A549 treated with dexamethasone at 1 μM for 4 hours (cell line): ENCODE measurements at places on chromosomes 16 and 17. TPM values are rescaled to one million over a fixed set of nuclear protein-coding genes. Genes with fewer than 3 reads are reported as not detected.

WDR45B gene
- total RNA-seq, result 89.2 to 98.0 TPM (median 95.1 TPM) in 5 replicates

ANKRD11 gene
- 79.9 to 138 TPM (median 130 TPM) in 5 replicates for total RNA-seq

PLA2G10 gene
- total RNA-seq, result 0.28 to 0.66 TPM (median 0.37 TPM) in 5 replicates

LUC7L gene
- total RNA-seq, result 35.9 to 49.4 TPM (median 45.7 TPM) in 5 replicates

EFCAB5 gene
- 0.14 to 0.37 TPM (median 0.28 TPM) in 5 replicates for total RNA-seq

KRTAP4-4 gene
- total RNA-seq, result not detected in 5 replicates

RAB40C gene
- total RNA-seq, result 10.2 to 18.4 TPM (median 18.1 TPM) in 5 replicates

HOXB3 gene
- 3.9 to 6.9 TPM (median 6.0 TPM) in 5 replicates for total RNA-seq

NECAB2 gene
- total RNA-seq, result 1.9 to 2.7 TPM (median 2.5 TPM) in 5 replicates

ADAP2 gene
- total RNA-seq, result 2.8 to 3.6 TPM (median 3.5 TPM) in 5 replicates

KRTAP9-1 gene
- total RNA-seq, result not detected in 5 replicates

CHD9NB gene
- 0.63 to 1.3 TPM (median 0.99 TPM) in 5 replicates for total RNA-seq

PYDC1 gene
- not detected in 5 replicates for total RNA-seq

CACNA1H gene
- 9.5 to 19.7 TPM (median 17.4 TPM) in 5 replicates for total RNA-seq

TERF2IP gene
- 42.7 to 46.1 TPM (median 43.6 TPM) in 5 replicates for total RNA-seq

CIITA gene
- total RNA-seq, result 0.03 to 0.09 TPM (median 0.06 TPM) in 5 replicates

C17orf100 gene
- 1.9 to 3.0 TPM (median 2.4 TPM) in 5 replicates for total RNA-seq

NFATC3 gene
- total RNA-seq, result 12.0 to 17.9 TPM (median 16.5 TPM) in 5 replicates

MEOX1 gene
- not detected in 5 replicates for total RNA-seq

TMEM132E gene
- total RNA-seq, result 0.01 to 0.02 TPM (median 0.02 TPM) in 4 of 5 replicates, not detected in the other

HS3ST2 gene
- not detected in 5 replicates for total RNA-seq

NFE2L1 gene
- 103 to 147 TPM (median 140 TPM) in 5 replicates for total RNA-seq

USB1 gene
- 74.0 to 84.9 TPM (median 81.9 TPM) in 5 replicates for total RNA-seq

RAB37 gene
- total RNA-seq, result 0.83 to 1.2 TPM (median 1.2 TPM) in 5 replicates

PRR11 gene
- total RNA-seq, result 44.7 to 68.8 TPM (median 66.7 TPM) in 5 replicates

SLC6A2 gene
- total RNA-seq, result 0.04 to 0.13 TPM (median 0.06 TPM) in 4 of 5 replicates, not detected in the other

PPL gene
- total RNA-seq, result 4.2 to 7.5 TPM (median 6.4 TPM) in 5 replicates

CLEC10A gene
- total RNA-seq, result not detected in 5 replicates

SKA2 gene
- 109 to 164 TPM (median 111 TPM) in 5 replicates for total RNA-seq

NLRC3 gene
- 0.01 to 0.05 TPM (median 0.02 TPM) in 4 of 5 replicates, not detected in the other for total RNA-seq

TMEM235 gene
- not detected in 5 replicates for total RNA-seq

SEPTIN12 gene
- not detected in 5 replicates for total RNA-seq

SMIM5 gene
- total RNA-seq, result 0.71 to 1.1 TPM (median 1.0 TPM) in 5 replicates

SLC38A8 gene
- not detected in 5 replicates for total RNA-seq

ZG16 gene
- total RNA-seq, result not detected in 5 replicates

HS3ST3A1 gene
- 0.47 to 0.70 TPM (median 0.66 TPM) in 5 replicates for total RNA-seq

CAPNS2 gene
- 0.08 TPM in 1 of 5 replicates, not detected in the others for total RNA-seq

TBC1D3I gene
- total RNA-seq, result 0.06 to 0.27 TPM (median 0.23 TPM) in 4 of 5 replicates, not detected in the other

TRIM72 gene
- 0.01 to 0.06 TPM (median 0.03 TPM) in 5 replicates for total RNA-seq

CPNE7 gene
- total RNA-seq, result 53.4 to 85.8 TPM (median 69.6 TPM) in 5 replicates

JPT1 gene
- 672 to 869 TPM (median 737 TPM) in 5 replicates for total RNA-seq

MLKL gene
- total RNA-seq, result 45.2 to 52.4 TPM (median 50.1 TPM) in 5 replicates

CSH1 gene
- total RNA-seq, result not detected in 5 replicates

FBXL20 gene
- 6.4 to 10.0 TPM (median 8.0 TPM) in 5 replicates for total RNA-seq

IL34 gene
- 0.33 to 0.69 TPM (median 0.39 TPM) in 5 replicates for total RNA-seq

CTRB1 gene
- 0.18 TPM in 1 of 5 replicates, not detected in the others for total RNA-seq

OR1F1 gene
- 0.26 to 0.56 TPM (median 0.42 TPM) in 5 replicates for total RNA-seq

SPNS1 gene
- 49.4 to 75.1 TPM (median 72.8 TPM) in 5 replicates for total RNA-seq

WFIKKN1 gene
- total RNA-seq, result 0.07 to 0.25 TPM (median 0.18 TPM) in 5 replicates

ST6GALNAC2 gene
- total RNA-seq, result 0.38 to 0.75 TPM (median 0.51 TPM) in 5 replicates

NUPR1 gene
- 10.5 to 19.3 TPM (median 15.5 TPM) in 5 replicates for total RNA-seq

SLC16A13 gene
- total RNA-seq, result 5.9 to 11.0 TPM (median 9.2 TPM) in 5 replicates

ERBB2 gene
- total RNA-seq, result 22.8 to 36.6 TPM (median 33.4 TPM) in 5 replicates

TBC1D3G gene
- total RNA-seq, result not detected in 5 replicates
